Stimulated activated CD4-positive, alpha-beta T cell treated with anti-CD3 and anti-CD28 coated beads, Interleukin-15, amount 100 ng/mL, for 24 hours (primary cell): ENCODE measurements at places on chromosomes 5 and 9.

- DNase-seq = no peak
Measured at GRCh38 chr5:90408571-90409317, 812 bp downstream of the CETN3 start.

DNA sequence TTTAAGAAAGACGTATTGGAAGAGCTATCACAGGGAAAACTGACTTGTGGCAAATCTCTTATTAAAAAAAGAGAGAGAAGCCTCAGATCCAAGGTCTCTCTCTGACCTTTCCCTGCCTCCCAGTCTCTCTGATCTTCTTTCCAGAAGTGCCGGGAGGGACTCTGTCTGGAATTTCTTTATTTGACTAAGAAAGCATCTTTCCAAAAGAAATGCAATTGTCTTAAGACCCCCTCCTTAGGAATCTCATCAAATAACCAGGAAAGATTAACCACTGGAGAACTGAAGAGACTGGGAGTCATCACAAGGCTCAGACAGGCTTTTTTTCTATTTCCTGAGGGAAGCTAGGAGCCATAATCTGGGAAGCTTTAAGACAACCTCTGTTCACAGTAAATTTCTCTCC is 4.6 kb downstream of the C1QTNF3 start:
- no peak for DNase-seq

DNA sequence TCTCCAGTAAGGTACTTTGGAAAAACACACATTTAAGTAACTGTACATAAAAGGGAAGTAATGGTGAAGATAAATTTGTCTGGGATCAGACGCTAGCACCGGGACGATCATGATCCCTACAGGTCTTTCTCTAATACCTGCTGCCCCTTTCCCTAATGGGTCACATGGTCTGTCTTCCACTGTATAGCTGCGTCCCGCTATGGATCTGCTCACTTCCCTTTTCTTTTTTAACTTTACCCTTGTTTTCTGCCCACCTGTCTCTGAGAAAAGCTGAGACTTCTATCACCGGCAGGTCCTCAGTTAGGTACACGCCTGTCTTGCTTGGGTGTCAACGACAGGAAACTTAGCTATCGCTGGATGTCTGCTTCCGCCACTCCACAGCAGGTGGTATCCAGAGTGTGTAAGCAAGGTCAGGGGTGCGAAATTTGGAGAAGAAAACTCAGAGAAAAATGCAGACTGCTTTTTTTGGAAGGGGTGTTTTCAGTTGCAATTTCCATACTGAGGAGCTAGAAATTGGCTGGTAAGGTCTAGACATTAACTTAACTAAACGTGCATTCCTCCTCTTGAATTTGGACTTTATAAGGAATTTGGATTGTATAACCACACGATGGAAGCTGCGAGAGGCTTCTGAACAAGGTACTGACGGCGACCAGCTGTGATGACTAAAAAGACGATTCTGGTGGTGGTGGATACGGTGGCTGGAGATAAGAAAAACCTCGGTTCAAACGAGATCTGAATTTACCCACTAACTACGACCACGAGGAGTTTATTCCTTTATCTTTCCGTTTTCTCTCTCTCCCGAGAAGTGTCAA is 1.1 kb upstream of the ICE1 start:
- DNase-seq = peak; percentile 31

DNA sequence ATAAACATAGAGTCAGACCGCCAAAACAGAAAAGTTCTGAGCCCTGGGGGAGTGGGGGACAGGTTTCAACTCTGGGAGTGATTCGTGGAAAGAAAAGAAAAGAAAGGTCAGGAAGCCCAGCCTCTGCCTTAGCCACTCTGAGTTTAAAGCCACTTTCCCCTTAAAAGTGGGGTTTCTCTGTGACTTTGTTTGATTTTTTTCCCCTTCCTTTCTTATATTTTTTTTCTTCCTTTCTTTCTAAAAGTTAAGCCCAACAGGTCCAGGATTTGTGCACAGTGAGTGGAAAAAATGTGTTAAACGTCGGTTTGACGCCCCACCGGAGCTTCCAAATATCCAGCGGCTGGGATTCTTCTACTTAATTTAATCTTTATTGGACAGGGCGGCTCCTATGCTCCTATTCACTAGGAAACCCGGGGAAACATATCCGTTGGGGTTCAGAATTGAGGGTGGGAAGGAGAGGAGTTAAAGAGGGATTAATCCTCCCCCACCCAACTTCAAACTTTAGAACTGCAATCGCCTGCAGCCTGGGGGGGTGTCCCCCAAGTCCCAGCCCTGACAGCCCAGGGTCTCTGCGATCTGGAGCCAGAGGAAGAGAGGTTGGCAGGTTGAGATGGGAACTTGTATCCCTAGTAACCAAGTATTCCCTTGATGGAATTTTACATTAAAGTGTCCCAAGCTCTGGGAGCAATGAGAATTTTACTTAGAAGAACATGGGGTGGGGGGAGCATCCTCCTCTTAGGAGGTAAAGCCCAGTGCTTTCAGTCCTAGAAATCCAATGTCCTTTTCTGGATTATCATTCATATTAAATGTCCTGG is 6.3 kb downstream of the NR2F1-AS1 start:
- no peak for DNase-seq

DNA sequence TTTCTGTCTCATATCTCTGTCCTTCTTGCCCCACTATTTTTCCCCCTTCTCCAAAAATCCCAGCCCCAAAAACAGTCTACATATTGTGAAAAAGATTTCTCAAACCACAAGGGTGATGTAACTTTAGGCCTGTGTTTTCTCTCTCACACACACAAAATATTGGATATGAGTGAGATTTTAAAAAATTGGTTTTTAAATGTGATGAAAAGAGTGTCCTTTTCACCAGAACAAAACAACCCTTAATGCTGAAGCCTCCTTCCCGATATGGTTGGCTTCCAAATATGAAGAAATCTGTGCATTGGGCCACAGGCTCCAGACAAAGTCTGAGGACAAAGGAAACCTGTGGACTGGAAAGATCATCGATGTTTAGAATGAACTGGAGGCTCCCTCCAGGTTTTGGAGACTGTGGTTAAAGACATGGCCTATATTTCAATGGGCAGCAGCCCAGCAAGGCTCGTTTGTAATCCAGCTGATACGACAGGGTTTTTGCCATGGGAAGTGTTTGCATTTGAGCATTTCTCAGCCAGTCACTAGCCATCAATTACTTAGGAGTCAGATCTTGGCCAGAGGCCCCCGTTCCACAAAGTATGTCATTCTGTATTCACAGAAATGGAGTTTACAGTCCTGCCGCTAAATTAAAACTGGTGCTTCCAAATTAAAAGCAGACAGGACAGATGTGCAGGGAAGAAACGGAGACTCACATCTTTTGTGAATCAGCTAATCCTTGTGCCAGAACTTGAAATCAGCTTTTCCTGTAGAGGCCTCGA is 546.3 kb downstream of the EBF1 start:
- DNase-seq = no peak

GRCh38 chr5:82748688-82749460 is 328.3 kb downstream of the TMEM167A start:
- DNase-seq = no peak

DNA sequence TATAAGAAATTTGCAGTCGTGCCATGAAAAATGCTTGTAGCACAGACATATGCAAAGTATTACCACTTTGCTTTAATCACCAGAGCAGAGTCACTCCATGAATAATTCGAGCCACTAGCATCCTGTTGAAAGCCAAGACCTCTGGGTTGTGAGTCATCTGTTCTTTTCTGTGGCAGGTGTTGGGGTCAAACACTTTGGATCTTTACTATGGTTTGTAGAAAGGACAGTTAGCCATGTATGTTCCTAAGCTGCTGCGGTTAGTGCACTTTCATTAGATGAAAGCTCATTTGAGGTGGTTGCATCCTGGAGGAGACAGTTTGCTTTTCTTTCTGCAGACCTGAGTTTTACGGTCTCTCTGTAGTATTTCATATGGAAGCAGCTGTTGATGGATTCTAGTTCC is 223.7 kb downstream of the DMRT2 start:
- no peak for DNase-seq

DNA sequence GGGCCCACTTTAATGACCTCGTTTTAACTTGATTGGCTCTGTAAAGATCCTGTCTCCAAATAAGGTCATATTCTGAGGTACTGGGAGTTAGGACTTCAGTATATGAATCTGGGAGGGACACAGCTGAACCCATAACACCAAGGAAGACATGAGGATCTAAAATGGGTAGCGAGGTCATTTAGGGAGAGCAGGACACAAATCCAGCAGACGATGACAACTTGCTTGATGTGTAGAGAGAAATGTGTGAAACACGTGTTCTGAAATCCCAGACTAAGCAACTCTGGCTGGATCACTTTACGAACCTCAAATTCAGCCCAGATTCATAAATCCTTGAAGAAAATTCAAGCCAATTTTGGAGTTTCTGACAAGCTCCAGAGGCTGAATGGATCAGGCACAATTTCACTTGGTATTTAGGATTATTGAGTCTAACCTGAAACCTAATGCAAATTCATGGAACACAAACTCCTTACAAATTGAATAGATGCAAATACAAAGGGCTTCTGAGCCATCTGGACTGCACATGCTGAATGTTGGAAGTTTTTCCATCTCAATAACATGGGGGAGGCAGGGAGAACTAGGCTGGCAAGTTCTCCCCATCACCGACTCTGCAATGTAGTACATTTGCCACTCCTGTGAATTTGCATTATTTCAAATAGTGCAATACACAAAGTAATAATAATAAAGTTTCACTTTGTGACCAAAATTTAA is 74.0 kb upstream of the SLC30A5 start:
- DNase-seq = no peak

- DNase-seq = peak; percentile 35
Measured at GRCh38 chr9:120713257-120714087, 798 bp downstream of the MEGF9 start.

DNA sequence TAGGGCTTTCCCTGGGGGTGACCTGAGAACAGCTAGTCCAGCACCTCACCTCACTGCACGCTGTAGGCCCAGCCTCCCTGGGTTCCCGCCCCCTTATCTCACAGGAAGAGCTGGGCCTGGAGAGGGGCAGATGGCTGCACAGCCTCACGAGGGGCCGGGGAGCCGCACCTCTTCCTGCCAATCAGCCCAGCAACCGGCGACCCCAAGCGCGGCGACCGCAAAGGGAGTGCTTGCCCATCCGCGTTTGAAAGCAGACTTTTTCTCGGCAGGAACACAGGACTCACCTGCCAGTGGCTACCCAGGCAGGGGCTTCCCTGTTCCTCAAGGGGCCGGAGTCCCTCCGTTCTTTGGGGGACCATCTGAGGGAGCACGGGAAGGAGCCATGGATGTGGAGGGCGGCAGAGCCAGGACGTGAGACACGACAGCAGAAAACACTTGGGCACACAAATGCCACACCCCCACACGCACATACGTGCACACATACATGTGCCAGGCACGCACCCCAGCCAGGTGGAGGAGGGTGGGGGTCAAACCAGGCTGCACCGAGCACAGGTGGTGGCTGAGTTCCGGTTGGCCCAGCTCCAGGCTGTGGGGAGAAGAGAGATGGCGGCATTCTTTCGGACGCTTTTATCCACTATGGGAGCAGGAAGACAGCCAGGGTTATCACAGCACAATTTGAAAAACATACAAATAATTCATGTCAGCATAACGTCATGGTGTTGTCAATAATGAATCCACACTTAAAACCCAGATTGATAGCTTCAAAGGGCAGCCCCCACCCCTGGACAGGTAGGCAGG is 11.3 kb downstream of the TMEM250 start:
- DNase-seq = peak; percentile 54

- DNase-seq = peak; percentile 40
Measured at GRCh38 chr5:18745988-18746615, 1111.8 kb downstream of the TAF11L14 start.

- DNase-seq = no peak
Measured at GRCh38 chr5:169218861-169219260, 82.1 kb downstream of the SLIT3 start.

DNA sequence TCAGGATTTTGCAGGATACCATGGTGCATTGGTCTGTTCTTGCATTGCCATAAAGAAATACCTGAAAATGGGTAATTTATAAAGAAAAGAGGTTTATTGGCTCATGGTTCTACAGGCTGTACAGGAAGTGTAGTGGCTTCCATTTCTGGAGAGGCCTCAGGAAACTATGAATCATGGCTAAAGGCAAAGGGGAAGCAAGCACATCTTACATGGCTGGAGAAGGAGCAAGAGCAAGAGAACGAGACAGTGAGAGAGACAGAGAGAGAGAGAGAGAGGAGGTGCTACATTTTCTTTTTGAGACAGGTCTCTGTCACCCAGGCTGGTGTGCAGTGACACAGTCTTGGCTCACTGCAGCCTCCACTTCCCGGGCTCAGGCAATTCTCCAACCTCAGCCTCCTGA is 43.9 kb downstream of the P4HA2 start:
- DNase-seq = no peak

DNA sequence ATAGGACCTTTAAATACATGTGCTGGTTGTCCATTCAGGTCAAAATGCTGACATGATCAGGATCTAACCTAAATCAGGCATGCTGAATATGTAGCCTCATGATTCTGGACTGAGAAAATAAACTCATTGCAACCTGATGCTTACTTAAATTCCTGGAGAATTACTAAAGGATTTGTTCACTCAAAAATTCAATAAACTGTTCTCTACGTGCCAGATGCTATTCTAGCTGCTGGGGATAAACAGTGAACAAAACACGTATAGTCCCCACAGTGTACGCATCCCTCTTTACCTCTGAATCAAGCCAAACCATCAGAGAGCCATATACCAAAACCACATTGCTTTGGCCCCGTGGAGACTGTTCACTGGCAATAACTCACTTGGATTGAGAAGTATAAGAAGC is 6.1 kb downstream of the SCAI start:
- DNase-seq = no peak

- no peak for DNase-seq
Measured at GRCh38 chr5:175452166-175452565, 8.2 kb upstream of the DRD1 start.

GRCh38 chr9:8730618-8731017 is 931.0 kb upstream of the DMAC1 start:
- DNase-seq = no peak

DNA sequence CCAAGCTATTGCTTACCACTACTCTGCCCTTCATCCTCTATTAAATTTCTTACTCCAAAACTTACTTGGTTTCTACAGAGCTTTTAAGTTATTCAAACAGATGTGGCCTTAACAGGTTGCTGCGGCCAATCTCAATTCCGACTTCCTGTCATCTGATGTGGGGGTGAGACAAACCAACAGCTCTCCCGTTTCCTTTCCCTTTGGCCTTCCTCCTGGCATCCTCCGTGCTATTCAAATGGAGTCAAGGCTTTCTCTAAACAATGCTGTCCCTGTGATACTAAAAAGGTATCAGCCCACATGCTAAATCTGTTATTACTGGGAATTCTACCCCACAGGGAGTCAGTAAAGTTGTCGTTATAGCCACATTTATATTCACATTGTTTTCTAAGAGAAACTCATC is 11.8 kb downstream of the RBM18 start:
- no peak for DNase-seq

DNA sequence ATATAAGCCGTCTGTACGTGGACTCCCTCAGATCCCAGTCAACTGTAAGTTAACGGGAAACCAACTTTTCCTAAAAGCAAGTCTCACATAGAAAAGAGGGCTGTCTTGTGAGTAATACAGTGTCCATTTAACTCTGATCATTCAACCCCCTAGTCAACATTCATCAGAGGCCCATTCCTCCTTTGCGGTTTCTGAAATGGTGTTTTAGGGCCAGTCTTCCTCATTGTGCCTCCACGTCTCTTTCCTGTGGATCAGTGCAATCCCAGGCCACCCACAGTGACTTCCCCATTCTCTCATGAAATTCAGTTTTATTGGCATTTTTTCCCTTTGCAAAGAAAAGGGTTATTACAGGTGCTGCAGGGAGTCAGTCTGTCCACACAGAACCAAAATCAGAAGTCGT is 261.8 kb downstream of the NR3C1 start:
- no peak for DNase-seq

- no peak for DNase-seq
Measured at GRCh38 chr5:107415762-107416161, 255.0 kb downstream of the EFNA5 start.

- DNase-seq = peak; percentile 8
Measured at GRCh38 chr5:115379622-115380344, 83.3 kb upstream of the CCDC112 start.
